ENCODE measurements at places on chromosomes 2 and 18.

- no peak for DNase-seq
These were observed 45.3 kb downstream of the ACAA2 start for GRCh38 chr18:49768051-49768391.

- no peak for DNase-seq
These were observed 168.7 kb upstream of the FN1 start for GRCh38 chr2:215604606-215605005.

- DNase-seq = no peak
These were observed 6.2 kb downstream of the IMPA2 start for GRCh38 chr18:11987527-11987926.

DNA sequence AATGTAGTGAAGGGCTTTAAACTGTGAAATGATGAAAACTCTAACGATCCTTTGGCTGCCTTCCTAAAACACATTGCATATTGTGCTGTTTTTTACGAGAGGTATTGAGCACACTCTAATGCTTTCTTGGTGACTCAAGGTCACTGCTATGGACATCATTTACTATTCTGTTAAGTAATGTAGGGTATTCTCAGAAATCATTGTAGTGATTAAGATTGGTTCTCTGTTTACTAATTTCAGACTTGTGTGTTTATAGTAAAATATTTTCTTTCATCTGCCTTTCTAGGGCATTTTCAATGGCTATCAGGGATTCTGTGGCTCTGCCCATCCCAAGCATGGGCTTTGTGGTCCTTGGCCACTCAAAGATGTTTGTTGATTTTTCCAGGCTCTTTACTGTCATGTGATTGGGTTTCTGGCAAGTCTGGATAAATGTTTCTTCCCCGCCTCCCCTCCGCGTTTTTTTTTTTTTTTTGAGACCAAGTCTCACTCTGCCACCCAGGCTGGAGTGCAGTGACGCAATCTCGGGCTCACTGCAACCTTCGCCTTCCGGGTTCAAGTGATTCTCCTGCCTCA is 29.3 kb downstream of the UBE2F start:
- no peak for DNase-seq

- no peak for DNase-seq
These were observed 17.6 kb upstream of the CTDP1 start for GRCh38 chr18:79662034-79662433.

DNA sequence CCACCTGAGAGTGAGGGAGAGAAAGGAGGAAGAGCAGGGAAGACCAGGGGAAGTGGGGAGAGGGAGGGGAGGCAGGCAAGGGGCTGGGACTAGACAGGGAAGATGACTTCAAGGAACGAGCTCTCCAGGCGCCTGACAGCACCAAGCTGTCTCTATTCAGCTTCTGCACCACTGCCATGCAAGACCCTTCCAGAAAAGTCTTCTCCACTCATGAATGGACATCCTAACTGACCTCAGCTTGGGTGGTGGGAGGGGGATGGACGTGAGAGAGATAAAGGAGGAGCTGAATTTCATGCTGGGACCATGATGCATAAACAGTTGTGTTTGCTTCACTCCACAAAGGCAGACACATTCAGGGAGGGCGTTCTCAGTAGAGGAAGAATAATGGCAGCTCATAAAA is 206.4 kb upstream of the ARL4C start:
- DNase-seq = no peak

DNA sequence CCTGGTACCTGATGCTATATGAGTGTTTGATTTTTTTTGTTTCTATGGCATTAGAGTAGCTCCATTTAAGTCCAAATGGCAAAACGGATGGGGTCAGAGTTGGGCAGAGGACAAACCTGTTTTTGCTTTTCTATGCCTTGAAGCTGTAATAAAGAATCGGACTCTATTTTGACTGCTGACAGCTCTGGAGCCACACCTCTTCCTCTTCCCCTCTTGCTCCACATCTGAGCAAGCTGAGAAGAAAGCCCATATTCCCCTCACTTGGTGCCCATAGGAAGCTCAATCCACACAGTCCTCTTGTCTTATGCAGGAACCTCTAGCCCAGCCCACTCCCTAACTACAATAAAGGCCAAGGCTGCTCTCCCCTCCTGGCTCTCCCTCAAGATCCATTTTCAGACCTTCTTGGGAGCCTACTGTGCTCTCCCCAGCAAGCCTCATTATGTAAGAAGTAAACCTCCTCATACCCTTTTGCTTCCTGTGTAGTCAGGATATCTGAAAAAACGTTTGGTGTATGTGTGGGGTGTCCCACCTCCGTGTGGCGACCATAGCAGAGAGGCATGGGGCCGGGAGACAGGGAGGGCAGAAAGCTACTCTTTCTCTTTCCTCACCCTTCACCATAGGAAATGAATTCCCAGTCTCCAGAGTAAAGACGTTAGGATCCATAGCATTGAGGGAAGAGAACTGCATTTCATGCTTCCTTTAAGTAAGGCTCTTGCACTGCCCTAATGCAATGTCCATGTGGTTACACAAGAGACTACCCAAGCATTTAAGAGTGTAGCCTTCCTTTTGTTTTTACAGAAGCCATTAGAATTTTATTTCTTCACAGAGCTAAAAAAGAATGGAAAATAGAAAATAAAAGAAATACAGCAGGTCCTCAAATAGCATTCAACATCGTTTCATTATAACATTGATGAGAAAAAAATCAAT is 41.9 kb upstream of the RAPGEF4 start:
- DNase-seq = no peak

DNA sequence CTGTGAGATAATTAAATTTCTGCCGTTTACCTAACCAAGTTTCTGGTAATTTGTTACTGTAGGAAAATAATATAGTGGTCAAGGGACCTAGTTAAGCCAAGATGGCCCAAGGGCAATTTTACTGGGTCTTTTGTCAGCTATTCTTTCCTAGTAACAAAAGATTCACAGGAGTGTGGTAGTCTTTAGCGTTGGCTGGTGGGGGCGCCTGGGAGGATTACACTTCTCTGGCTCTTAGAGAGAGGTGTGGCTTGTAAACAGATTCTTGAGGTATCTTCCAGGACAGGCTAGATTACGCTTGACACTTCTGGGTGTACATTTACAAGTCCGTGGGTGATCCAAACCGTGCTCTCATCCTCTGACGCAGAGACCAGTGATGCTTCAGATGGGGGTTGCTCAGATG is 3.3 kb upstream of the ACOXL start:
- DNase-seq = no peak

DNA sequence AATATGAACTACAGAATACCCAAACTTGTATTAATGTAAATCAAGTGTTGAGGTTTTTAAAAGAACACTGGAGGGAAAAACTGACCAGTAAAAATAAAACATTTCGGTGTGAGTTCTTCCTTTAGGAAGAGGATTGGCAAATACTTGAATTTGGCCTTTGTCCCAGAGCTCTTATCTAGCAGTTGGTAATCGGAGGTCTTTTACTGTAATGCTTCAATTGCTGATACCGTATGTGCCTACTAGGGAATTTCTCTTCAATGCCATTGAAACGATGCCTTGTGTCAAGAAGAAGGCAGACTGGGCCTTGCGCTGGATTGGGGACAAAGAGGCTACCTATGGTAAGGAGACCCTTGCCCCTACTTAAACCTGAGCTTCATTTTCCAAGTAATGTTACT is 4.1 kb downstream of the RRM2 start:
- no peak for DNase-seq

GRCh38 chr2:201363857-201364560 is 6.9 kb upstream of the FLACC1 start:
- DNase-seq = no peak

GRCh38 chr2:84980263-84980983 is 9.5 kb downstream of the KCMF1 start:
- no peak for DNase-seq

DNA sequence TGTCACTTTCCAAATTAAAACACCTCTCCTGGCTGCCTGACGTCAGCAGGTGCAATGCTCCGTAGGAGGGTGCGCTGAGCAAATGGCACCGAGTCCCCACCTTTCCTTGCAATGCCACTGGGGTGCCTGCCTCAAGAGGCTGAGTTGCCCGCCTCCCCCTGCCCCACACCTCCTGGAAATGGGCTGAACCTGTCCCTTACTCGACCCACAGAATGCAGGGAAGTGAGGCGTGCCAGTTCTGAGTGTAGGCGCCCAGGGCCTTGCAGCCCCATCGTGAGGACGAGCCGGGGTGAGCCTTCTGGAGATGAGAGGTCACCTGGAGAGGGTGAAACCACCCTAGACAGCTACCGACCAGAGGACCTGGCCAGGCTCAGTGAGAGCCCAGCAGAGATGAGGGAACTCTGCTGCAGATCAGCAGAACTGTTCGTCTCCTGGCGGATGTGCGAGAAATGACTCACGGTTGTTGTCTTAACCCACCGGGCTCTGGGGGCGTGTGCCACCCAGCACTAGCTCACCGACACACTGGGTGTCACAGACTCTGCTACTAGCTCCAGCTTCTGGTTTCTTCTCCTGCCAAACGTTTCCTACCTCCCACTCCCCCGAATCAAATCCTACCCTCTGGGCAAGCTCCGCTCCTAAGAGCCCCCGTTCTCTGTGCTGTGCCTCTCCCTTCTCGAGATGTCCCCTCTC is 168.7 kb upstream of the HDAC4 start:
- DNase-seq = no peak

- DNase-seq = no peak
These were observed 138.2 kb downstream of the MBD2 start for GRCh38 chr18:54086046-54086802.

DNA sequence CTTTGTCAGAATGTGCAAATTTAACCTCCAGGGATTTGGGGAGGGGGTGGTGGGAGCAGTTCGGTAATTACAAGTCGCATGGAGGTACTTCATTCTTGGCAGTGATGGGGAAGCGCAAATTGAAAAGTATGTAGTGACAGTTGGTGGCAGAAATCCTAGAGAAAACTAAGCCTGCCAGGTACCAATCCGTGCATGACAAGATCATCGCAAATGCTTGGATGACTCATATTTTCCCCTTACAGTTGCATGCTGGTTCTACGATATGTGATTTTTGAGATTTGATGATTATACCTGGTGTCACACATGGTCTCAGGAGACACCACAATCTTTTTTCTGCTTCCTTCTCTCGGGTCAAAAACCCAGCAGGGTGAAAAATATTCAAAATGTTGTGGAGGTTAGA is 479.7 kb upstream of the ID2 start:
- no peak for DNase-seq

- no peak for DNase-seq
These were observed 21.7 kb downstream of the COA5 start for GRCh38 chr2:98586551-98587140.

- DNase-seq = peak; percentile 48
These were observed 6.2 kb downstream of the MRPS5 start for GRCh38 chr2:95115418-95115817.

DNA sequence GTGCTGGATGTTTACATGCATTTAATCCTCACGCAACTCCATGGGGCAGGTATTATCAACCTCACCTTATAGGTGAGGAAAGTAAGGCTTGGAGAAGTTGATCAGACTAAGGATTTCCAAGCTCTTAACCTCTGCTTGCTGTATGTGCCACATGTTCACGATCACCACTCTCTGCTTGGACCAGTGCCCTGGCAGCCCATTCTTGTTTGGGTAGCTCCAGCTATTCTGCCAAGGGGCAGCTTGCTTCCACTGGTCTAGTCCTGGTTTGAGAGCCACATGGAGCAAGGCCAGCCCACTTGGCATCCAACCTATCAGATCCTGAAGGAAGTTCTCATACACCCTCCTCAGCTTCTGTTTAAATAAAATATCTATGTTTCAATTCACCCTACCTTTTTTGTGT is 14.3 kb downstream of the PLB1 start:
- DNase-seq = no peak

DNA sequence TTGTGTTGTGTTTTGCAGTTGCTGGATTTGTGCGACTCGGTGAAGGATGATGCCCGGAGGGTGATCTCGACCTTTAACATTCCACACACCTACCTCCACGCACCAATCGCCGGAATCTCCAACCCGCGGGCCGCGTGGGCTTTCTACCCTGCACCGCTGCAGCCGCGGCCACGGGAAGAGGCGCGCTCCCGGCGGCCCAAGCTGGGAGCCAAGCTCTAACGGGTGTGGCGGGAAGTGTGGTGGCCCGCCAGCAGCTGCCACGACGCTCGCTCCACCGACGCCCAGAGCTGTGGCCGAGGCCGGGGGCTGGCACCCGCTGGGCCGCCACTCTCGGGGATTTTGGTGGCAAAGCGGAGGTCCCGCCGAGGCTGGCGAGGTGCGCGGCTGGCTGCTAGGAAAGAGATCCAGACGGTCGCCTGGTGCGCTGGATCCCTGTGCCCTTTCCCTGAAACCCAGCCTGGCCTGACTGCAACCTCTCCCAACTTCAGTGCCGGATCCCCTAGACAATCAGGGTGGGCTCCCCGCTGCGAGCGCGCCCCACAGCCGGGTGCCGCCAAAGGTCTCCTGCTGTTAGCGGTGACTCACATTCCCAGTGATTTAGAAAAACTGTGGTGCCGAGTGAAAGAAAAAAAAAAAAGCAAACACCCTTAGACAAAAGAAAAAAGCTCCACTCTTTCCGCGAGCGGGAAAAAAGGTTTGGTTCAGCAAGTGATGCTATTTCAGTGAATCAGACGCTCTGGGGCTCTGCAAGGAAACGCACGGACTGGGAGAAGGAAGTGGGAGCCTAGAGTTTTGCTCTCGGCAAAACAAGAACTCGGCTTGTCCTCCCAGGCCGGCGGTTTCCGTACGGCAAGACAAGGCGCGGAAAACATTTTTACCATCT is 2.9 kb upstream of the BCL2L11 start:
- DNase-seq = peak; percentile 26

- DNase-seq = no peak
These were observed 59.8 kb downstream of the PMAIP1 start for GRCh38 chr18:59959606-59960005.

- DNase-seq = no peak
These were observed 17.9 kb upstream of the ANKRD44 start for GRCh38 chr2:197328461-197328860.

- no peak for DNase-seq
These were observed 167.5 kb downstream of the NEDD4L start for GRCh38 chr18:58211510-58211909.

DNA sequence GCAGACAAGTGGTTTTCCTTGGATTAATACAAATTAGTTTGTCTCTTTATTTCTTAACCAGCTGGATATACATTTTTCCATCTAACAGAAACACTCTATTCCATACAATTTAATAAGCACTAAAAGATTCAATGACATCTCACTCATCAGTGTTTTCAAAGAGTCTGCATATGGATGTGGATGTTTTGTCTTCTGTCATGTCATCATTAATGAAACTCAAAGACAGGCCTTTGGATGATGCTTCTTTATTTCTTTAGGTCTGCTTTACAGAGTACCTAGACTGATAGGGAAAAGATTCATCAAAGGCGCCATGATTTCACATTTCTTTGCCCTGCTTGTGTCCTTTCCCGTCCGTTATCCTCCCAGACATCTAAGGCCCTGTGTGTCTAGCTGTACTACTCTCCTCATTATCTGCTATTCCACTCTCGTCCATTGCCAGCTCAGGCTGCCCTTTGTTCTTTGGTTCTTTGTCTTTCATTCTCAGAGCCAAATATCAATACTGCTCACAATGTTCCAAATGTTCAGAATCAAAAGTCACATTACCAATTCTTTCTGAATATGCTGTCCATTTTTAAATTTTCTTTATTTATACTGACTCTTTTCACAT is 232.3 kb upstream of the CHAC2 start:
- no peak for DNase-seq

Measured in stimulated activated CD4-positive, alpha-beta T cell treated with anti-CD3 and anti-CD28 coated beads, TNF-alpha, amount 100 ng/mL, for 48 hours (primary cell).